AG08395 (cell line): ENCODE measurements at places on chromosomes 5 and 9.

GRCh38 chr5:167378894-167379723 lies 912.3 kb upstream of the WWC1 start:
- DNase-seq: no peak

DNA sequence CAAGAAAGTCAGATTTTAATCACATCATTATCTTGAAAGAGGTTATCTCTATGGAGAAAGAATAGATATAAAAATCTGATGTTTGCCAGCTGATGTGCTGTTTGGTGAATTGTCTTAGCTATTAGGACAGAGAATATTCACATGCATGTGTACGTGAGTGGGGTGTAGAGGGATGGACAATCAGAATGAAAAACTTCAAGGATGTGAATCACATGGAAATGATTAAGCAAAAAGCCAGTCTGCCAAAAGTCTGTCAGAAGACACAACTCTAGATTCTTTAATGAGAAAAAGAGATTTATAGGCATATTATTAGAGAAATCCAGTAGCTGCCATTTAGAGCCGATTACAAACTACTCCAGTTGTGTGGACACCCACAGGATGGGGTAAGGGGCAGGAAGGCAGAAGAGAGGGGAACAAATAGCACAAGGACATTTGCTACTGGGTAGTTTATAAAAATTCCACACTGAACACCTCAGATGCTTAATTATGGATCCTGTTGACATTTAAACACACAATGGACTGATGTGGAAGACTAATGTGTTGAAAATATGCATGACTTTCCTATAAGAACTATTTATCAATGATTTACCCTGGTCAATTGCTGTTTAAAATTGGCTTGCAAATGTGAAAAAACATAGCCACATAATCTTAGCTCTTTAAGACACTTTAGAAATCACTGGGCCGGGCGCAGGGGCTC lies 127.4 kb downstream of the PTTG1 start:
- DNase-seq: peak; percentile 20

DNA sequence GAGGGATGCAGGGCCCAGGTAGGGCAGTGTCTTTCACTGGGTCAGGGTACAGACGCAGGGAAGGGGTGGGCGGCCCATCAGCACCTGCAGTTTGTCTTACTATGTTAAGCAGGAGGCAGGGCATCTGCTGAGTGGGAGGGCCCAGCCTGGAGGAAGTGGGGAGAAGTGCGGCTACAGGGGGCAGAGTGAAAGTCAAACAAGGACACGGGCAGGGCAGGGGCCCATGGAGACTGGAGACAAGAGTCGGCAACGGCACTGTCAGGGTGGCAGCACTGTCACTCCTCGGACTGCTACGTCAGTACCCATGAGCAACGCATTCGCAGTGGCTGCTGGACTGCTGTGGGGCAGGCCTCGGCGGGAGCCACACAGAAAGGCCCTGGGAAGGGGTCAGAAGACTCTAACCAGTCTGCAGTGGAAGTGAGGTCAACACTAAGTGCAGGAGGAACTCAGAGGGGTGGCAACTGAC lies 19.7 kb downstream of the CAMSAP1 start:
- DNase-seq: no peak

GRCh38 chr9:134525070-134525815 lies 116.4 kb upstream of the COL5A1 start:
- no peak for DNase-seq

DNA sequence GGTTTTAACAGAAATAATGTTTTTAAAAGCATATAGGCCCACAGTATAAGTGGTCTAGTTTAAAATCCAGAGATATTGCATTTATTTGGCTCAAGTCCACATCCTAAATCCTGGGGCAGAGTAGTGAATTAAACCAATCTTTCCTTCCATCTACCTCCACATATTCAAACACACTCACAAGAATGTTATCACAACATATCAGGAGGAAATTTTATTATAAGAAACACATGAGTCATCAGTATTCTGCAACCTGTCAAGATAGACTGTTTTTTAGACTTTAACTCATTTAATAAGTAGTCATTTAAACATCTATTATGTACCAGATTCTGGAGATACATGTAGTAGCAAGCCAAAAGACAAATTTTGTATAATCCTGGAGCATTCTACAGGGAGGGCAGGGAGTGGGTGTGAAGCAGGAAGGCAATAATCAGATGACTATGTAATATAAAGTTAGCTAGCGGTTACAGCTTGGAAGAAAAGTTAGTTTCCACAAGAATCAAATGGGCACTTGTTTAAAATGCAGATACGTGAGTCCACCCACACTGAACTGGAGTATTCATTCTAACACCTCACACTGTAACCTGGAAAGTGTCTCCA lies 187.3 kb upstream of the PIK3R1 start:
- DNase-seq: no peak

- DNase-seq: no peak
Measured at GRCh38 chr9:211557-211956, 3.1 kb upstream of the DOCK8 start.

- DNase-seq: no peak
Measured at GRCh38 chr9:13111778-13112177, 167.7 kb downstream of the MPDZ start.

DNA sequence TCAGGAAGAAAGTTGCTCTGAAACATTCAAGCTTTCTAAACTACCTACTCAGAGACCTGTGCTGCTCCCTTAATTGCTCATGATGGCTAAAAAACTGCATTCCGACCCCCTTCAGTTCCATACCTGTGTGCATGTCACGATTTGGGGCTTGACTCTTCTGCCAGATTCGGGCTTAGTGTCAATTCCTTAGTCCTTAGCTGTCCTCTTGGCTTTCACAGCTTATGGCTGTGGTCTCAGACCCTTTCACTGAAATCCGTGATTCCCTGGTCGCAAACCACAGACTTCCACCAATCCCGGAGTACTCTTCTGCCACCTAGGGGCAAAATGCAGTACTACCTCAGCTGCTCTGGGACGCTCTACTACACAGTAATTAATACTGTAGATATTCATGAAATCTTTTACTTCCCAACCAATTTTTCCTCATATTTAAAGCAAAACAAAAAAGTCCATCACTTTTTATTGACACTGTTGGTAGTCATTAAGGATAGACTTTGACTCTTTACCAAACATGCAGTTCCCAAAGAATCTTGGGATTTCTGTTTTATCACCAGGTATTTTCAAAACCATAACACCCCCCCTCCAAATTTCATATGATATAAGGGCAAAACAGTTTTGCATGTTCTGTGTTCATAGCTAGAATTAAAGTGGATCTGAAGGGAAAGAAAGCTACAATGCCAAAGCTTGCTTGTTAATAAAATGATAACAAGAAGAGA lies 617.4 kb downstream of the SLCO4C1 start:
- DNase-seq: peak; percentile 32

DNA sequence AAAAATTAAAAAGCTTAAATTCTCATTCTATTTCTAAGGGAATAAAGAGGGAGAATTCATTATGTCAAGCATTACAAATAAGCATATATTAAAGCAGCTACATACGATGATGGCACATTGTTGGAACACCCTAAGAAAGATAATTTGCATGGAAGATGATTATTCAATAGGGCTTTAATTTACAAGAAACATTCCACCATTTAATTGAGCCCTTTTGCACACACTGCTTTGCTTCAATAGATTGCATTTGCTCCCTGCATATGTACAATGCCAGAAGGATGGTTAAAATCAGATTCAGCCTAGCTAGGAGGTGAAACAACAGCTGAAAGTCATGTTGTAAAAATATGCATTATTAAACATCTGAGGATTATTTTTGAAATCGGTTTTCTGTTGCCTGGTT lies 21.8 kb downstream of the KIAA1958 start:
- no peak for DNase-seq
